ENCODE measurements at places on chromosomes 5 and 9.

DNA sequence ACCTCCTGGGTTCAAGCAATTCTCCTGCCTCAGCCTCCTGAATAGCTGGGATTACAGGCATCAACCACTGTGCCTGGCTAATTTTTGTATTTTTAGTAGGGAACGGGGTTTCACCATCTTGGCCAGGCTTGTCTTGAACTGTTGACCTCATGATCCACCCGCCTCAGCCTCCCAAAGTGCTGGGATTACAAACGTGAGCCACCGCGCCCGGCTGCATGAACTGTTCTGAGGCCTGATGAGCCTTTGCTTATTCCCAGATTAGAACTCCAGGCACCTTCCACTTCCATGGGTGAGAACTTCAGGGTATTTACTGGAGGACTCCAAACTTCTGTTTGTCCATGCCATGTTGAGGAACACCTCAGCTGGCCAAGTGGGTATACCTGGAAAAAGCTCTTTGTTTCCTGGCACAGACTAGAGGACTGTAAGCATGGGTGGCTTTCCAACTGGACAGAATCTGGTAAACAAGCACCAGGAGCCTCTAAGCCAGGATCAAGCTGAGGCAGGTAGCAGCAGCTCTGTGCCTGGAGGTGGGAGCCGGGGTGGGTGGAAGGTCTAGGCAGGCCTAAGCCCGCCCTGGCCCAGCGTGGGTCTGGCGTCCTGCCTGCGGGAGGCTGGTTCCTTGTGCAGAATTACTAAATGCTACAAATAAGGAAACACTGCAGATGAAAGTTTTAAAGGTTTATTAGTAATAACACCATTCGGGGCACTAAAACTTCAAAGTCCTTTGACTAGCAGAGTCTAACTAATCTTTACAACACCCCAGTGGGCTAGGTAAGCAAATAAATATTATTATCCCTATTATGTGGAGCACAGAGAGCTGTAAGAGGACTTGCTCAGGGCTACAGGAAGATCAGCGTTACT lies 78.4 kb downstream of the SEMA5A start:
- DNase-seq = peak; percentile 83

DNA sequence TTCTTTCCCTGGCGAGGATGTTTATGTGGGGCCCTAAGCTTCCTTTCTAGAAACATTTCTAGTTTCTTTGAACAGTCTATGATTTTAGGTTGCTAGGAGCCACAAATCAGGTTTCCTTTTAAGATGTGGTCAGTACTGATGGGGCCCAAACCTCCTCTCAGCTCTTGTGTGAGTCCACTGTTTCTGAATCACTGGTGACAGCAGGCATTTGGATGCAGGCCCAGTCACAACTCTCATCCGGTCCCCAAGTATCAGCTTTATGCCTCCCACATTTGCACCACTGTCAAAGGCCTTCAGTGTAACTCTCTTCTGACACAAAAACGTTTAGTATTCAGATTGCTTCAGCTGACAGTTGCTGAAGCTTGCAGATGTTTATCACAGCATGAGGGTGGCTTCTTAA lies 7.8 kb downstream of the DMRT2 start:
- no peak for DNase-seq

GRCh38 chr5:99029172-99029571 lies 100.4 kb upstream of the CHD1 start:
- no peak for DNase-seq

DNA sequence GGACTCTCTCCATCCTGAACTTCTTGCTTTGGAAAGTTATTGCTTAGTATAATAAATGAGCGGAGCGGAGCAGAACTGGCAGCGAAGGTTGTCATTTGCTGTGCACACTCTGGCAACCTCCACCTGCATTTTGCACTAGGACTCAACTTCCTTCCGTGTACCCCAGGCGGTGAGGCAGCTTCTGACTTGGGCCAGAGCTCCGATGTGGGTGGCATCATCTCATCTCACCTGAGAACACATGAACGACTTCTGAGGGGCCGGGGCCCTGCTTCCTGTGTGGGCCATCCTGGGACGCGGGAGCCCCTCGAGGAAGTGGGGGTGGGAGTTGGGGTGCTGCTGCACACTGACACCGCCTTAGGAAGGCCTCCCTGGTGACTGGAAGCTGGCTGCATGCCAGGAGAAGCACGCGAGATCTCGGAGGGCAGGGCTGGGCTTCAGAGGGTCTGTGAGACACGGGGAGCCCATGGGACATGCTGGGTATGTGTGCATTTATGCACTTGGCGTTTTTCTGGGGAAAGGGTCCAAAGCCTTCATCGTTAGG lies 56.5 kb upstream of the COL5A1 start:
- no peak for DNase-seq

DNA sequence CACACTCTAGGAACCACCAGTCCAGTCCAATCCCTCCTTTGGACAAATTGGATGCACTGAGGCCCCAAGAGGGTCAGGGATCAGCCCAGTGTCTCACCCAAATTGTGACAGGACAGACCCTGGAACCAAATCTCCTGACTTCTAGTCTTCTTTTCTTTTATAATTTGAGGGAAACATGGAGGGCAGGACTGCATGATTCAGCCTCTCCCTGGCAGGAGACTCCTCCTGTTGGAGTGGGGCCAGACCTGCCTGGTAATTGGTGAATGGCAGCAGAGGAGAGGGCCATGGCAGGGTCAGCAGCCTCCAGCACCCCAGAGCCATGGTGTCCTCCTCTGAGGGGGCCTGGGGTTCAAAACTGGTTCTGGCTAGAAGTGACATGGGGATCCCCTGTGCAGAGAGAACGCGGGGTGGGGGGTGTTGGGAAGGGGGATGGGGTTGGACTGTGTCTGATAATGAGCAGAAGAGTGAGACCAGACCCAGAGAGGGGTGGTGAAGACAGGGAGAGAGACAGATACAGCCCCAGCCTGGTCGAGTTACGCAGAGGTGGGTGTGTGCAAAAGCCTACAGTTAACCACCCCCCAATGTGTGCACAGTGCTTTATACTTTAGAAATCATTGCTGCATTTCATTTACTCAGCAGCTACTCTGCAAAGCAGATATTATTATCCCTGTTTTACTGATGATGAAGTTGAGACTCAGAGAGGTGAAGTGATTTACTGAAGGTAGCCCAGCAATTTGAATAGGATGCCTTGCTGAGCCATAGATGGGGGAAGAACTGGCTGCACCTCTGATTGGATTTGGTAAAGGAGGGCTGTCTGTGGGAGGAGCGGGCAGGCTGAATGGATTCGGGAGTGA lies 3.8 kb upstream of the SYNPO start:
- peak; percentile 58 for DNase-seq

GRCh38 chr5:157177953-157178352 lies 2.7 kb upstream of the ITK start:
- DNase-seq = no peak

DNA sequence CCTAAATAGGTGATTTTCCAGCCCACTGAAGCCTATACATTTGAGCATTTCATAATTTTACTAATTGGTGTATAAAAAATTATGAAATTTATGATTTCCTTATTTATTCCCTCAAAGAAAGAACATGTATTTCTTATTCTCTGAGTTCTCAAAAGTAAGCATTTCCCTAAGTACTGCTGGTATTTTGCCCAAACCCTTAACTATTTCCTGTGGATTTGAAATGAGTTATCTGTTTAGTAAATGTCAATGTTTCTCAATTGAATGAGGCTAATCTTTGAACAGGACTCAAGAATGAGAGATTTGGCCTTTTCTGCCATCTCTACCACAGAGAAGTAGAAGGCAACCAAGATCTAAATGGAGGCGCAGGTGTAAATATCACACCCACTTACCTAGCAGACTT lies 751.7 kb downstream of the TLE1 start:
- no peak for DNase-seq
